GM20000 (cell line): ENCODE measurements at places on chromosomes 7 and 10.

- DNase-seq, result peak; percentile 53
These were observed 78.3 kb downstream of the GRK5 start for GRCh38 chr10:119285495-119286267.

DNA sequence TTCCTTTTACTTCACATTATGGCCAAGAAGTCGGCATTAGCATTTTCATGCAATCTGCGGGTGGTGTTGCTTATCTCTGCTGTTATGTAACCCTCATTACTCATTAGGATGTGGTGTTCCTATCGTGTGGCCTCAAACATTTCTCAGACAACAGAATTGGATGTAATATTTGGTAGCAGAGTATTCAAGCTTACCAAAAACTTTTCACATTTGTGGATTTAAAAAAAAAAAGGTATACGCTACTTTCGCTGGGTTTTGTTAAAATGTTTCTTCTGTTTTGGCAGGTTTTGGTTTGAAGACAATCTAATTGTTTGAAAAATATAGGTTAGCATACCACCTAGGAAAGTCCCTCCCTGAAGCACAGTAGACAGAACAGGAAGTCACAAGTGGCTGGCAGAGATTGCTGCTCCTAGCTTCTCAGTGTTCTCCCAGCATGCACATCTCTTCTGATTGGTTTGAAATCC lies 128.8 kb downstream of the GATA3 start:
- no peak for DNase-seq

- no peak for DNase-seq
These were observed 329.9 kb upstream of the VWC2 start for GRCh38 chr7:49443515-49443914.

GRCh38 chr7:158741294-158741666 lies 36.7 kb upstream of the NCAPG2 start:
- no peak for DNase-seq

DNA sequence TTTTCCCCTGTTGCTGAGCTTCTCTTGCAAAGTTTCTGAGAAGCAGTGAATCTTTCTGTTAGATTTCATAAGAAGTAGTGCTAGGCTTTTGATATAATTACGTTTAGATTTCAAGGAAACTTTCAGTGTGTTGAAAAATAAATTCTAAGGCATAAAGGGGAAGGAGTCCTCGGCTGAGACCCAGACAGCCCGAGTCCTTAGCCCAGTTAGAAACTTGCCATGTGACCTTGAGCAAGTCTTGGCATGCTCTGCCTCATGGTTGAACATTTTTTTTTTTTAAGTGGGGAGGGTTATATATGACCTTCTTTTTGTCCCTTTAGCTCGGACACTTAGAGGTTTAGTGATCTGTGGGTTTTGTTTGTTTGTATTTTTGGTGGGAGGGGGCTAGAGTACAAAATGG lies 117.5 kb downstream of the TCF7L2 start:
- no peak for DNase-seq

- DNase-seq, result no peak
These were observed 23.4 kb upstream of the RELN start for GRCh38 chr7:104012835-104013234.

DNA sequence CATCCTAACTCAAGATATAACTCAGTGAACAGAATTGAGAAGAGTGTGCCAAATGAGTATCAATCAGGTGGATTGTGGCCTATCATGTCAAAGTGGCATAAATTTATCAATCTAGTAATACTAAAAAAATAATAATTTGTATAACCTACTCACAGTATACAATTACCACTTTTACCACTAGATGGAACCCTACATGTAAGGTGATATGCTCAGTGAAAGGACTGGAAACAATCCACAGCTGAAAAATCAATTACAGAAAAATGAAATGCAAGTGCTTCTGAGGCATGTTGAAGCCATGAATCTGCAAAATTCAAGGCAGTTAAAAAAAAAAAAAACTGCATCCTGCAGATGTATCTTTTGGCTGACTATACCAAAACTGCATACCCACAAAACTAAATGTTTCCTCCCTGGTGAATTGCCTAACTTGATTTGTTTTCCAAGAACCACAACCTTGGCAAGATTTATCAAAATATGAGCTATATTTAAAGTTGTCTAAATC lies 13.9 kb downstream of the ARHGAP19 start:
- DNase-seq, result peak; percentile 46

- DNase-seq, result no peak
These were observed 1202.3 kb upstream of the LRRTM3 start for GRCh38 chr10:65723525-65723924.

DNA sequence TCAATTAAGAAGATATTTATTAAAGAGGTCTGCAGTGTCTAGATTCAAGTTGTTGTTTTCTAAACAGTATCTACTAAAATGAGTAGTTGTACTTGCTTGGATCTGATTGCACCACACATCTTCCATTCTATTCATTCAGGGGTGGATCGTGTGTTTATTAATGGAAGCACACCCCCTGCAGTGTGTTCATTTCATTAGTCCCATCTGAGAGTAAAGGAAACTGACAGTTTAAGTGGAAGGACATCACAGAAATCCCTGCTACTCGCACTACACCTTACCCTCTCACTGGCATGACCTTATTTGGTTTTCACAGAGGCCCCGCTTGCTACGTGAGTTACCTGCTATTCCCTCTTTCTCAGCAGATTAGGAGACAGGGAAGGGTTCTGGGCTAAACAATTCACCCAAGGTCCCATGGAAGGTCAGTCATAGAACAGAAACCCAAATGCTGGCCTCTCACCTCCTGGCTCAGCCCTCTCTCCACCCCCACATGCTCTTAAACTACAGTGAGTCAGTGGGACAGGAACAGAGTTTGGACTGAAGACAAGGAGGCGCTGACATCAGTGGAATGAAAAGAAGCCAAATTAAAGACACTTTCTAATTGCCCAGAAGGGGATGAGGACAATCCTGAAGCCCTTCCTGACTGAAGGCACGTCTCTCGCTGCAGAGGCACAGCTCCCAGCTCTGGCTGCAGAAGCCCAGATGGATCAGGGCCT lies 369.2 kb upstream of the NRP1 start:
- DNase-seq, result no peak

GRCh38 chr10:3975016-3975415 lies 190.0 kb upstream of the KLF6 start:
- DNase-seq, result no peak

GRCh38 chr10:33279276-33279675 lies 55.2 kb downstream of the NRP1 start:
- DNase-seq, result no peak

DNA sequence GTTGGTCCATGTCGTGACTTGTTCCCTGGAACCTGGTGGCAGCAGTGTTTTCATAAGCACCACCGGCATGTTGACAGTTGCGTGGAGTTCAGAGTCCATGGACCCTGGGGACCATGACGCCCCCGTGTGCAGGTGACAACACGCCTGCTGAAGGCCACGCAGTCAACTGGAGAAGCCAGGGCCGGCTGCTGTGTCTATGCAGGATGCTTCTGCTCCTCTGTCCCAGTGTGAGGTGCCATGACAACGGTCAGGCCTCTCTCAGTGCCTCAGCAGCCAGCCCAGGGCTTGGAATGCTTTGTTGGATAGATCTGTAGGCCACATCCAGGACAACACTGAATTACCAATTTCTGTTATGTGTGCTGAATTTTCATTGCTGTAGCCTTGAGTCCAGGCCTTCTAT lies 10.7 kb upstream of the VIPR2 start:
- DNase-seq, result no peak

DNA sequence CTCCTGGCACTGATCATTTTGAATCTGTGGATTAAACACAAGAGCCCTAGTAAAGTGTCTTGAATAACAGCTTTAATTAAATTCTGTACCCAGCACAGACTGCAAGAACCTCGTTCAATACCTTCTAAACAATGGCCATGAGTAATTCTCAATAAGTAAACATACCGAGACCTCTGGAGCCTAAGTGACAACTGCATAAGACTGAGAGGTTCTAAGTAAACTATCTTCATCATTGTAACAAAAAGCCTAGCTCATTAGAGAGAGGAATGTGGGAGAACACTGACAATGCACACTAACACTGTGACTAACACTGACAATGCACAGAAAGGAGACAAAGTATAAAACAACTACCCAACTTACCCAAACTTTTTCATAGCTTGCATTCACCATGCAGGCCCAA lies 117.4 kb downstream of the ELAPOR2 start:
- no peak for DNase-seq
